ENCODE measurements at places on chromosomes 5 and 9.

DNA sequence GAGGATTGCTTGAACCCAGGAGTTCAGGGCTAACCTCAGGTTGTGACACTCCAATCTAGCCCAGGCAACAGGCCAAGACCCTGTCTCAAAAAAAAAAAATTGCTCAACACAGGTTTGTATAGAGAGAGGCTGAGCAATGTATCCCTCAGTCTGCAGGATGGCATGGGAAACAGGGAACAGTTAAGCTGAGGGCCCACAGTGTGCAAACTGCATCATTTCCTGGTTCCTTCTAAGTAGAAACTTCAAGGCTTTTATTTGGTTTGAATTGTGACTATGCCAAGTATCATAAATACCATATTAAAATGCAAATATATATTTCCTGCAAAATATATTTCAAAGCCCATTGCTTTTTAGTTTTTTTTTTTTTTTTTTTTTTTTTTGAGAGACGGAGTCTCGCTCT is 13.7 kb upstream of the ROPN1L start:
- DNase-seq, result no peak

DNA sequence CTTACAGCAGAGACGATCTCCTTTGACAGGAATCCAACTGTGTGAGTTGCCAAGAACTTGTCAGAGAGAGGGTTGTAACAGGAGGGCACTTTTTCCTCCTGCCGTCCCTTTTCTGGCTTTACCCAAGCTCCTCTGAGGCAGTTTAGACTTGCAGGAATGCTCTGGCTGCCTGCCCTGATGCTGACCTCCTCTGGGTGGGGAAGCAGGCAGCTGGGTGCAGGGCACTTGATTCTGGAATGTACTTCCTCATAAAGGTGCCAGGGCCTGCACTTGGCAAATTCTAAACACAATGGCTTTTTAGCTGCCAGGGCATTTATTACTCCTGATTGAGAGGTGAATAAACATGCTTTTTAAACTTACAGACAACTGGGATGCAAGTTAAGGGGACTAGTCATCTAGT is 190.4 kb downstream of the EPB41L4A start:
- peak; percentile 6 for DNase-seq

GRCh38 chr9:115694991-115695390 is 458.6 kb upstream of the PAPPA start:
- DNase-seq, result no peak

GRCh38 chr9:89542401-89543021 is 44.6 kb upstream of the SEMA4D start:
- no peak for DNase-seq

DNA sequence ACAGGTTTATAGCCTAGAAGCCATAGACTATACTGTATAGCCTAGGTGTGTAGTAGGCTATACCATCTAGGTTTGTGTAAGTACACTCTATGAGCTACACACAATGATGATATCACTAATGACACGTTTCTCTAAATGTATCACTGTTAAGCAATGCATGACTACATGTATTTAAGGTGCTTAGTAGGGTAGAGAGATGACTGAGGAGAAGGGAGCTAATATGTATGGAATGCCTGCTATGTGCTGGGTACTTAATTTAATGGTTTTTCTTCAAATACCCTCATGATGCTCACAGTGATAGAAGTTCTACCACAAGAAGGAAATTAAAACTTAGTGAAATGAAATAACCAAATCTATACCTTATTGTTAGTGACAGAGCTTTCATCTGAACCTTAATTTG is 1785.5 kb downstream of the EFNA5 start:
- no peak for DNase-seq

DNA sequence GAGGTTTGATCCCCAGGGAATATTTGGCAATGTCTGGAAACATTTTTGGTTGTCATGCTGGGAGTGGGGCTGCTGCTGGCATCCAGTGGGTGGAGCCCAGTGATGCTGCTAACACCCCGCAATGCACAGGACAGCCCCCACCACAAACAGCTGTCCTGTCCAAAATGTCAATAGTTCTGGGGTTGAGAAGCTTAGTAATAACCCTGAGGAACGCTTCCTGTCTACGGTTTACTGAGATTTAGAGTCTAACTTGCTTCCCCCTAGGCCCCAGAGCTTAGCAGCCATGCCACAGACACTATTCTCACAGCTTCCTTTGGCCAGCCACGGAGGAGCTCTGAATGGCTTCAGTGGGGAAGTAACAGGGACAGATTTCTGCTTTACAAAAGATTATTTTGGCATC is 66.5 kb downstream of the MSX2 start:
- DNase-seq, result no peak

GRCh38 chr5:1789834-1790471 is 9.7 kb downstream of the MRPL36 start:
- DNase-seq, result peak; percentile 77

GRCh38 chr9:2413160-2413805 is 208.3 kb upstream of the VLDLR start:
- no peak for DNase-seq

GRCh38 chr9:93864032-93864431 is 91.1 kb downstream of the BARX1 start:
- DNase-seq, result no peak

DNA sequence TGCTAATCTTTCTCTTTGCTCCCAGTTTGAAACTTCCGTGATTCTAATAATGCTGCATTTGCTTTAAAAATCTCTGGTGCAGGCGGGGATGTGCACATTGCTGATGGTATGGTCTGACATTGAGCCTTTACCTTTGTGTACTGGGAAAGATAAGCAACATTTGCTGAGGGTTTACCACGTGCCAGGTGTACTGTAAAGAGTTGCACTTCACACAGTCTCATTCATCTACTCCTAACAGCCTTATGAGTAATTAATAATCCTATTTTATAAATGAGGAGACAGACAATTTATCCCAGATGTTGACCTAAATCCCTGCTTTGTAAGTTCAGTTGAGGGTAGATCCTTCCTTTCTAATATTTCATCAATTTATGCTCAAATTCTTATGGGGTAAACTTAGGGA is 726 bp upstream of the ADGRV1 start:
- DNase-seq, result no peak

DNA sequence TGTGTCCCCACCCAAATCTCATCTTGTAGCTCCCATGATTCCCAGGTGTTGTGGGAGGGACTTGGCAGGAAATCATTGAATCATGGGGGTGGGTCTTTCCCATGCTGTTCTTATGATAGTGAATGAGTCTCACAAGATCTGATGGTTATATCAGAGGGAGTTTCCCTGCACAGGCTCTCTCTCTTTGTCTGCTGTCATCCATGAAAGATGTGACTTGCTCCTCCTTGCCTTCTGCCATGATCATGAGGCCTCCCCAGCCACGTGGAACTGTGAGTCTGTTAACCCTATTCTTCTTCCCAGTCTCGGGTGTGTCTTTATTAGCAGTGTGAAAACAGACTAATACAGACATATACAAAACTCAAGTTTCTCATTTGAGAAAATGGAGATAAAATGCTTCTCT is 139.3 kb downstream of the FBXL7 start:
- no peak for DNase-seq

GRCh38 chr5:88895681-88896501 is 12.9 kb upstream of the MEF2C start:
- no peak for DNase-seq

DNA sequence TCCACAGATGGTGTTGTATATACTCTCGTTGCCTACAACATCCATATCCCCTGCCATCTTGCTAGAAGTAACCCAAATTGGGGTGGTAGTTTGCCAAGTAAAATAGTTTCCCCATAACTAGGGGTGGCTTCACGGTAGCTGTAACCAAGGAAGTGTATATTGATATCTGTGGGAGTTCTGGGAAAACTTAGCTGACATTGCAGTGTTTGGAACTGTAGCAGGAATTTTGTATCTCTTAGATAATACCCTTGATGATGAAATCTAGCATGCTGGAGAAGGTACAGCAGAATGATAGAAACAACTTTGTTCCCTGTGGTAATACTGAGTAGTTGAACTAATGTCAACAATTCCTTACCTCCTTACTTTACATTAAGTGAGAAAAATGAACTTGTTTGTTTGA is 29.8 kb downstream of the FBXL7 start:
- DNase-seq, result no peak

DNA sequence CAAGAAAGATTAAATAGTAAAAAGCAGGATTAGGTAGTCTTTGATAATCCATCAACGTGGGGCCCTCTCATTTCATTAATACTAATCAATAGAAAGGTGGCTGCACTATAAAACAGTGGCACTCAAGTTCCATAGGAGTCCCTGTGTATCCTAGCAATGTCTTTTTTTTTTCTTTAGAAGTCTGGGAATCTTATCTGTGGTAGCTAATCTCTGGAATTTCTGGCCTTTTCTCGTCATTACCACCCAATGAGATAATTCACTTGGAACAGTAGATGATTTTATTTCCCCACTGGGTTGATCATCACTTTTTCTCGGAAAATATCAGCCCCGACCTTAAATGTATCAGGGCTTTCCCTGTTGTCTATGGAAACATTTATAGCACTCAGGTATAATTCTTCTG is 86.8 kb upstream of the CDH6 start:
- no peak for DNase-seq

DNA sequence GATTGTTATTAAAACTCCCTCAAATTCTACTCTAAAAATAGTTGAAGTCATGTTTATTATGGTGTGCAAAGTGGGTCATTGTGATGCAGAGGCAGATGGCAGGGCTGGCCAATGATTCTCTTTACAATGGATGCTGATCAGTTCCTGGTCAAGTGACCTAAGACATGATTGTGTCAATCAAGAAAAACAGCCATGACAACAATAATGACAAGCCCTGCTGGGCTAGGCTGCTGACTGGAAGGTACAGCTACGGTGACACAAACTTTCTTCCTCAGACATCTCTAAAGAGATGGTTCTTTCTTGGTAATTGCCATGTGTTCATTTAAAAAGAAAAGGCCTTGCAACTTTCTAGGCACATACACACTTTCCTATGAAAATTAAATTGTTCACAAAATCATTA is 3.6 kb downstream of the SLC24A2 start:
- no peak for DNase-seq

GRCh38 chr9:79195879-79196278 is 375.9 kb upstream of the TLE4 start:
- DNase-seq, result no peak

DNA sequence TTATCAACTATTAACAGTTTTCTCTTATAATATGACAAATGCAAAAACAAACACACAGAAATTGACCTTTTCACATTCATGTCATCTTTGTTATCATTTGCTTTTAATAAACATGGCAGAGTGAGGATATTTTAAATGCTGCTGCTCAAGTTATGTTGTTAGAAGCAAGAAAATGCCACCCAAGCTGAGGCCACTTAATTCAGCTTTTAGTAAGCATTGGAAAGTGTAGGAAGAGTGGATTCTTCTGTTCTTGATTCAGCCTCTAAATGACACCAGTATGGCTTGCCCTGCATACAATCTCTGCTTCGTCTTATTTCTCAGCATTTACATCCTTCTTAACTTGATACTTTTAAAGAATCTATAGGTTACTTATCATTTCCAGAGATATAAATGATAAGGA is 420.4 kb upstream of the POU5F2 start:
- DNase-seq, result no peak

GRCh38 chr9:116646661-116647514 is 40.2 kb upstream of the TRIM32 start:
- peak; percentile 58 for DNase-seq

DNA sequence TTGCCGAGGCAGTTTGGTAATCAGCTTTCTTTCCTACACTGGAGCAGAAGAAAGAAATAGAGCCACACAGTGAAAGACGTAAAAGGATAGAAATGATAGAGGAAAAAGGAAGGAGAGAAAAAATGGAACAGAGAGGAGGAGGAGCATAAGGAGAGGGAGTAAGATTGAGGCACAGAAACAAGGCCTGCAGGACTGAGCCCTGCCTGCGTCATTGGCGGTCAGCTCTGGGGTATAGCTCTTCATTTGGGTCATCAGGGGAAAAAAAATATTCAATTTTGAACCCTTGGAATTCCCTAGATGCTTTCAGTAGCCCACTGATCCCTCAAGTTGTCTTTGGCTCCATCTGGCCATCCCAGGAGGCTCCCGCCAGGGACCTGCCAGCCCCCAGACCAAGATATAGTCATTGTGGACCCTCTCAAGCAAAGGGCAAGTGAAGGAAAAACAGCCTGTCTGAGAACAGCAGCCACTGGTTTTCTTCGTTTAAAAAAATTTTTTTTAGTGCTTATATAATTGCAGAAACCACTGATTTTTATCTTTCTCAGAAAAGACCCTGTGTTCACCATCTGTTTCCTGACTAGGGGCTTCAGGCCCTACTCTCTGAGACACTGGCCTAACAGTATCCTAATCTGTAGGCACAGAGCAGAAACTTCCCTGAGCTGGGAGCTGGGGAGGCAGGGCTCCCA is 31.3 kb upstream of the MATR3 start:
- no peak for DNase-seq

Data from HT1080 (cell line).